Activated CD4-positive, alpha-beta T cell treated with anti-CD3 and anti-CD28 coated beads, Interleukin-2, amount 10 ng/mL, durations not matched to agents 24 days and 14 days (primary cell): ENCODE measurements at places on chromosomes 7 and 10. TPM values are rescaled to one million over a fixed set of nuclear protein-coding genes. Genes with fewer than 3 reads are reported as not detected.

GRCh38 chr7:141534757-141535737, 16.2 kb upstream of the AGK start:
- no peak for DNase-seq

DNA sequence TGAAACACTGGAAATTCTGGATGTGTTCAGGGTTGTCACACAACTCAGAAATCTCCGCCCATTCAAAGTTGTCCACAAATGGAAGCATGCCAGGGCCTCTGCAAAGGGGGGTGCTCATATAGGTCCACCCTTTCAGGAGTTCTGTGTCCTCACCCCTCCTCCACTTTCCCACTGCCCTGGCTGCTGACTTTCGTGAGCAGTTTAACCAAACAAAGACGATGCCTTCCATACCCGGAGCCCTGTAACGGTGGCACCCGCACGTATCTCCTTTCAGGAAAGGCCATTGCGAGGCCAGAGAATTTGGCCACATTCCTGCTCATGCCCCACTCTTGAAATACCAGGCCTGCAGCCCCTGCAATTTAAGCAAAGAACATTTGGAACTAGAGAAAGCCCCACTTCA, 1.4 kb downstream of the CPXM2 start:
- DNase-seq = no peak

- no peak for DNase-seq
Measured at GRCh38 chr7:36301914-36302771, 87.5 kb upstream of the ANLN start.

DNA sequence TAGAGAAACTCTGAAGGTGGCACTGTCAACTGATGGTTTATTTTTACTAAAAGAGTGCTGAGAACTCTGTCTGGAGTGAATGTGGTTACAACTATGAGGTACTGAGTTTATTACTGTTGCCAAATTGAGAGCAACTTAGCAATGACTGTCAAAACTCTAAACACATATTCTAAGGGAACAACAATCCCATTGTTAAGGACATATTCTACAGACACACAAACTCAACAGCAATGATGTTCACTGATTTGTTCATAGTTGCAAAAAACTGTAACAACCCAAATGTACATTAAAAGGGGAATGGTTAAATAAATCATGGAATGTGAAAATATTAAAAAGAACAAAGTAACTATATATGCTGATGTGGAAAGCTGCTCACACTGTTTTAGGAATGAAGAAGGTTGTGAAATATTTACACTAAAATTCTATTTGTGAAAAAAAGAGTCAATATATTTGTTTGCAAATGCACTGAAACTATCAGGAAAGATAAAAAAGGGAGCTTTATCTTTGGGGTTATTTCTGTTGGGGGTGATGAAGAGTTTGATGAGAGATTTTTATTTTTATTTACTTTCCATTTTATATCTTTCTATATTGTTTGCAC, 12.9 kb downstream of the PON2 start:
- no peak for DNase-seq

DNA sequence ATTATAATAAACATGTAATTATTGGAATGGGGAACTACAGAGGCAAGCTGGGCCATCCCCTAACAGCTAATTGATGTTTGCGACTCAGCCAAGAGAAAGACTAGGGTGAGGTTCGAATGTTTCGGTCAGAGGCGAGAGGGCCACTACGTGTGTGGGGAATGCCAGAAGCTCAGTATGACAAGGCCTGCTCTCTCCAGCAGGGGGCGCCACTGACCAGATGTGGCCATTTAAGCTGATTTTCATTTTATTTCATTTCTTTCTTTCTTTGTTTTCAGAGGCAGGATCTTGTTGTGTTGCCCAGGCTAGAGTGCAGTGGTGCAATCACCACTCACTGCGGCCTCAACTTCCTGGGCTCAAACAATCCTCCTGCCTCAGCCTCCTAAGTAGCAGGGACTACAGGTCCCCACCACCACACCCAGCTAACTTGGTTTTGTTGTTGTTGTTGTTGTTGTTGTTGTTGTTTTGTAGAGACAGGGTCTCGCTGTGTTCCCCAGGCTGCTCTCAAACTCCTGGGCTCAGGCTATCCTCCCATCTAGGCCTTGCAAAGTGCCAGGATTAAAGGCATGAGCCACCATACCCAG, 38.1 kb downstream of the TMEM130 start:
- DNase-seq = peak; percentile 76

GRCh38 chr10:21002091-21002878, 105.2 kb upstream of the NEBL start:
- DNase-seq = no peak

Gene GDF10
- 0.49 and 0.59 TPM in 2 replicates for total RNA-seq

Gene HMX3
- not detected in 2 replicates for total RNA-seq
